DMS79 (cell line): ENCODE measurements at places on chromosomes 2 and 18.

- DNase-seq: no peak
Observed at GRCh38 chr2:3396920-3397559, 17.5 kb downstream of the TRAPPC12 start.

DNA sequence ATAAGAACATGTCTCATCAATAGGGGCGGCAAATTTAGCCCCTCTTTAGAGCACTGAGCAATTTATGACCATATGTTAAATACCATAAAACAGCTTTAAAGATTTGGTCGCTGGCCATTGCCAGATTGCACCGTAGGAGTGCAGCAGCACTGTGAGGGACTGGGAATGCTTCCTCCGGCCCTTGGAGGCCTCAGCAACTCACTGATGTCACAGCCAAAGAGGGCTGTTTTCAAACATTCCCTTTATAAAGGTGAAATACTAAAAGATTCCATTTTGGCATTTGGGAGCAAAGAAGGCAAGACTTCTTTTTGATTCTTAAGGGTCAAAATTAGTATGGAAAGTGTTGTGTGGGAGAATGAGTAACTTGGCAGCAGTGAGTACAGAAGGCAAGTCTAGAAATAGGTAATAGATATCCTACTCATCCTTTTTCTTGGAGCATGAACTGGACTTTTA is 63.7 kb downstream of the BABAM2 start:
- DNase-seq: no peak

DNA sequence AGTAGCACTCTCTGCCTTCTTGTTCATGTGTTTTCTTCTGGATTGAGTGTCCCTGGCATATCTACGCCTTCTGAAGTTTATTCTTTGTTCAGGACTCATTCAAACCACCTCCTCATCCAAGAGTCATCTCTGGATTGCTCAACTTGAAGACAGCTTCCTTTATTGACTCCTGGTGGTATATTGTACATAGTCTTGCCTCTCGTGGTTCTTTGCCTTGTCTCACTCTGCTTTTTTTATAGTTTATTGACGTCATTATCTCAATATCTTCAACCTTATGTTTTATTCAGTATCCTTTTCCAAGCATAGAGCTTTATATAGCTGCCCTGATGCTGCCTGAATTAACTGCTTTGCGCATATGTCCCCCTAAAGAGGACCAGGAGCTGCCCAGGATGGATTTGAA is 161.7 kb downstream of the INSIG2 start:
- DNase-seq: no peak

DNA sequence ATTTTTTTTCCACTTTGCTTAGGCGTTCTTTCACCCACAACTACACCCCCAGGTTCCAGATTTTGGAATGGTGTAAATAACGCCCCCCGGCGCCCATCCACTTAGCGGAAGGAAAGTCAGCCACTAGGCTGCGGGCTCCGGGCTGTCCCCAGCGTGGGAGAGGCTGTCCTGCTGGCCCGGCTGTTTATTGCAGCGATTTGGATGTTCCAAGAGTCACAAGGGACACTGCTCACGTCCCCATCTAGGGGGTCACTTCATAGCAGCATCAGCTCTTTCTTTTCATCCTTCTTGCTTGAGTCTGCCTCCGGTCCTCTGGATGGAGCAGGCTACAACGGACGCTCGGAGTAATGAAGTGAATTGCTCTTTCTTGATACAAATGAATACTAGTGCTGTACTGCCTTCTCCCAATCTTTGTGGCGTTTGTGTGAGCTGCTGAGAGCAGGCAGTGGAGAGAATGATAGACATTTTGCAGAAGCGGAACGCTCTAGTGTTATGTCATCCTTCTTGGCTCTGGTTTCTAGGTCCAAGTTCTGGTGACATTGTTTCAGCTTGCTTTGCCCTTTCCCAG is 50.7 kb upstream of the PAIP2B start:
- DNase-seq: peak; percentile 4

- no peak for DNase-seq
Observed at GRCh38 chr2:207315131-207315530, 149.4 kb upstream of the KLF7 start.
